NCI-H1417 (cell line): ENCODE measurements at places on chromosomes 12 and 14.
A peak's percentile ranks its signal among the peaks of the same experiment; 100 is the strongest.

DNA sequence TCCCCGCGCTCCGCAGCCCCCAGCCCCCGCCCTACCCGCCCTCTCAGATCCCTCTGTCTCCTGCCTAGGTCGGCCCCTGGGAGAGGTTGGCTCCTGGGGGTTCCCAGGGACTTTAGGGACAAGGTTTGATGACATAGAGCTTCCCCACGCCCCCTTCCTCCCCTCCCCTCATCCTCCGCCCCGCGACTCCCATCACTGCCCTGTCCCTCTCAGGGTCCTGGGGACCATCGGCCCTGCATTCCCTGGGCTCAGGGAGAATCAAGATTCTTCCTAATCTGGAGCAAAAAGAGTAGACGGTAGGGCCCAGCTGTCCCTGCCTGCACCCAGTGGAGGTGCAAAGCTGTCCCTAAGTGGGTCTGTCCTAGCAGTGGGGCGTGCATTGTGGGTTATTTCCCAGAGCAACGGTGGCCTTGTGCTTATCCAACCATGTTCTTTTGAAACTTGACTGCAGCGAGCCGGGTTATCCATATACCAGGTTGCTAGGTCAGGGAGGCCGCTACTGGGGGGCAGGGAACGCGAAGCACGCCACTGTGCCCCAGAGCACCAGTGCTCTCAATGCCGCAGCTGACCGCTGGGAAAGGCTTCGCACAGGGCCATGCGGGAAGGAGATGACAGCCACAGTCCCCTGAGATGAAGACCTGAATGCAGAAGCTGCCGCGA is 124.4 kb upstream of the PRMT8 start:
- no peak for DNase-seq

GRCh38 chr12:96083020-96083719 is 47.8 kb upstream of the LTA4H start:
- DNase-seq, result no peak

- no peak for DNase-seq
Measured at GRCh38 chr12:1530592-1531152, 63.7 kb downstream of the FBXL14 start.

DNA sequence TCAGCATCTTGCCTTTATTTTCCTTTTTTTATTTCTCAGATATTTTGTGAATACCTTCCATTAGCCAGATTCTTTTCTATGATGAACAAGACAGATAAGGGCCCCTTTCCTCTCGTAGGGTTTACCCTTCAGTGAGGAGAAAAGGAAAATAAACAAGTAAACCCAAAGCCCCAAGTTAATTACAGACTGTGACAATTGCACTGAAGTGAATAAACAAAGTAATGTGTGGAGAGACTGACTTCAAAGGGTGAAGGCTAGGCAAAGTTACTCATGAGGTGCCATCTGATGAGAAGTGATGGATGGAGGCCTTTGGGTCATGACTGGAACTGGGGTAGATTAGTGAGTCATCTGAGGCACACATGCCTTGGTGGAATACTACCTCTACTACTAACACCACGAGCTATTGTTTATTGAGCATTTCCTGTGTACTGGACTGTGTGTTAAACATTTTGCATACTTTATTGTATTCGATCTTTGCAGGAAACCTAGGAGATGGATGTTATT is 143.4 kb upstream of the PRICKLE1 start:
- DNase-seq, result no peak

- DNase-seq, result no peak
Measured at GRCh38 chr12:65162609-65163008, 6.8 kb upstream of the LEMD3 start.

- DNase-seq, result no peak
Measured at GRCh38 chr12:62963486-62964041, 28.6 kb upstream of the PPM1H start.

DNA sequence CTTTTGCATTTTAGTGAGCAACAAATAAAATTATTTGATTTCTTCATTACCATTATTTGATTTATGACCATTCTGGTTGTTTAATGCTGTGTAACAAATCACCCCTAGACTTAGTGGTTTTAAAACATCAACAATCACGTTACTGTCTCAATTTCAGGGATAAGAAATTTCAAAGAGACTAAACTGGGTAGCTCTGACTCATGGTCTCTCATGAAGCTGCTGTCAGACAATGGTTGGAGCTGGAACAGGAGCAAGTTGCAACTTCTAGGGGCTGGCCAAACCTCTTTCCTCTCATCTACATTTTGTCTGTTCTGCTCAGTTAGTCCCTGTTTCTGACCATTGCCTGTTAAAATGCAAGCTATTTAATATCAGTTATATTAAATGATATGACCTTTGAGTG is 517.0 kb downstream of the KCNH5 start:
- DNase-seq, result no peak

GRCh38 chr12:12011880-12012260 is 58.9 kb upstream of the BCL2L14 start:
- no peak for DNase-seq

DNA sequence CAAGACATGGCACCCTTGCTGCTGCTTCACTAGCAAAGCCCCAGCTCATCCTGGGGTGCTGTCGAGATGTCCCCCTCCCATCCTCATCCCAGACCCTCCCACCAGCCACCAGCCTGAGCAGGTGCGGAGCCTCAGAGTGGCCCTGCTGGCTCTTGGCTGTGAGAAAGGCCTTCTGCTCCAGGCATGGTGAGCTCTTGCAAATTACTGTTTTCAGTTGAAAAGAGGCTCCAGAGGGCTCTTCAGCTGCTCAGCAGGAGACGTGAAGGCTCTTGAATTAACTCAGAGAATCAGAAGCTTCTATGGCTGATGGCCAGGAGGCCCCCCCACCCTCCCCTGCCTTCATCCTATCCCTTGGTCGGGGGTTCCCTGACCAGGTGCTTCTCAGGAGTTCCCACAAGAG is 44.1 kb downstream of the WSCD2 start:
- DNase-seq, result peak; percentile 29

GRCh38 chr14:21057803-21058675 is at the start of gene RNASE8:
RNASE8 (plus strand) TSS chr14:21057822; CDS start chr14:21057893, 71 bp downstream.
- no peak for DNase-seq

DNA sequence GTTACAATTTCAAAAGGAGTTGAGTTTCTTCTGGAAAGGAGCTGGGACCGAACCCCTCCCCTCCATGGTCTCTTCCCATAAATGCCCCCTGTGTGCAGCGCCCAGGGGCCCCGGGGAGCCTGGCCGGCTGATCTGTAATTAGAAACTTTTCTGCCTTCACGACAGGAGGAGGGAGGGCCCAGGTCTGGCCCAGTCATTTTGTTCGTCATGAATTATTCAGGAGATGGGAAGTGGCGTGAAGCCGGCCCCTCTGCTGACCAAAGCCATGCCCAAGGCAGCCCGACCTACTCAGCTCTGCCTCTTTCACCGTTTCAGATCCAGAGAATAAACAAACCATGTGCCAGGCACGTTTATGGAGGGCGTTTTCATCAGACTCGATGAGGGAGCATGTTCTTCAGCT is 33.3 kb upstream of the MSI1 start:
- DNase-seq, result no peak

- peak; percentile 94 for DNase-seq
Measured at GRCh38 chr12:86233126-86233525, 23.1 kb downstream of the MGAT4C start.

GRCh38 chr14:24794644-24795305 is 160.8 kb upstream of the GZMB start:
- peak; percentile 44 for DNase-seq

GRCh38 chr12:4273652-4274395 is at the start of gene CCND2:
CCND2 (plus strand) TSS chr12:4273762; CDS start chr12:4274041, 279 bp downstream.
- peak; percentile 38 for DNase-seq

GRCh38 chr12:34219046-34219770 is 196.9 kb downstream of the ALG10 start:
- DNase-seq, result no peak

- no peak for DNase-seq
Measured at GRCh38 chr12:50120521-50120920, 8.5 kb downstream of the COX14 start.

- no peak for DNase-seq
Measured at GRCh38 chr12:51000245-51000644, 25.9 kb downstream of the SLC11A2 start.

GRCh38 chr14:54798465-54799124 is 104.0 kb downstream of the GCH1 start:
- no peak for DNase-seq

- no peak for DNase-seq
Measured at GRCh38 chr12:111063295-111064026, 143.1 kb upstream of the MYL2 start.

- DNase-seq, result no peak
Measured at GRCh38 chr12:22480016-22480415, 64.3 kb downstream of the C2CD5 start.

DNA sequence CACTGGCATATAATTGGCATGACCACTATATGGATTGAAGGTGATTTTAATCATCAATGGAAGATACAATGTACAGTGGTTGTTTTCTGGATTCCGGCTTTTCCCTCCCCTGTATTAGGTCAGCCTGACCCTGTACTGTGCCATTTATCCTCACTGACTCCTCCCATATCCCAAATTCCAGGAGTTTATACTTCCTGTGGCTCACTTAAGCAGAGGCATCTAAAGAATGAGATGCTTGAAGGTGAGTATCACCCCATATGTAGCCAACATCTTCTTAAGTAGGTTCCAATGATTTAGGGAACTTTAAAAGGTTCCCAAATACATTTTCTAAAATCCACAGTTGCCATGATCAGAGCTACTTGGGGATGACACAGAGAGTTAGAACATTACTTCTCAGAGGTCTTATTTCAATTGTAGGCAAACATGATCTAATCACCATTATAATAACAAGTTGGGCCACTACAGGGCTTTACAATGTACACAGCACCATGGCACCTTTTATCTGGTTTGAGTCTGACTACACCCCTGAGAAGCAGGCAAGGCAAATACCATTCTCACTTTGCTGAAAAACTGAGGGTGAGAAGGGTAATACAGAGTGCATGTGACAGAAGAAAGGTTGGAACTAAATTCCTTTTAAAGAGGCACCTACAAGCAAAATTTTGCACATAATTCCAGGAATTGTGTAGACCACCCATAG is 212.3 kb upstream of the GARIN6 start:
- DNase-seq, result no peak

DNA sequence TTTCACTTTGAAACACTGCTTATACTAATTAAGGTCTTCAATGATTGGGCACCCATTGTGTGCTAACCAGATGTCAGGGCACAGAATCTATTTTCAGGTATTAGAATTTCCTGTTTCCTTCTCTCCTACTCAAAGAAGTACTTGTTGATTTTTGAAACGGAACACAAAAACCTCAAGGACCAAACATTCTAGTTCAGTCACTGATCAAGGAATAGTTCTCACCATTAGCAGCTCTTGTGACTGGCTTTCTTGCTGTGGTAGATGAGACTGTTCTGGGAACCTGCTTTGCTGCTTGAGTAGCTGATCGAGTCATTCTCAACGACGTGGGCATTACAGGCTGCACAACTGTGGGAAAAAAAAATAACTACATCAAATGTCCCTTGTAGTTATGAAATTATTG is 11.0 kb downstream of the DLGAP5 start:
- no peak for DNase-seq

DNA sequence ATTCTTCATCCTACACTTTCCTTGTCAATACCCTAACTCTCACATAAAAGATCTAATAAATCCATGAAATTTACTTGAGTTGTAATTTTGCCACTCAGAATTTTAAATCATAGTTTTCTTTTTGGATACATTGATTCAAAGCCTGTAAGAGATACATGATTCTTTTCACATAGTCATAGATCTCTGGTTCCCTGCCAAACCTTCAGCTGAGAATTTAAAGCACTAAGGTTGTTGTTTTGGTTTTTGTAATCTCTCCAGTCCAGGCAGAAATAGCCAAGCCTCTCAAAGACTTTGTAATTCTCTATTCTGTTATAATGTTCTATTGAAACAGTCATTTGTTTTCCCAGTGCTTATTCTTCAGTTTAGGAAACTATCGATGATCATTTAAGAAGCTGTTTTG is 273.9 kb downstream of the TRHDE start:
- no peak for DNase-seq

GRCh38 chr14:64823305-64823861 is 56.3 kb downstream of the SPTB start:
- peak; percentile 77 for DNase-seq

DNA sequence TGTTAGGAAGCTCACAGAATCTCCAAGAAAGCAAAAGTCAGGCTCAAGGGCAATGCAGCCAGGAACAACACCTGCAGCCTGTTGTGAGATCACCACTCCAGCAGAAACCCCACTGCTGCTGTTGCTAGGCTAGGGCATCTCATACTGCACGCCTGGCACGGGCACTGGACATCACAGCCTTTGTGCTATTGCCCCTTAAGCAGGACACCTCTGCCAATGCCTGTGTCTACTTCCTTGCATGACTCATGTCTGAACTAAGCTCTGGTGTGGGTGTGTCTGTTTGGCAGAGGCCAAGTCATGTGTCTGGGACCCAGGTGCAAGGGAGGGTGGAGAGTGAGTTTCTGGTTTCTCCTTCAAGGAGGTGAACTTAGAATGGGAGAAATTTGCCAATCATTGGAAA is 10.0 kb upstream of the DDX47 start:
- DNase-seq, result peak; percentile 47

DNA sequence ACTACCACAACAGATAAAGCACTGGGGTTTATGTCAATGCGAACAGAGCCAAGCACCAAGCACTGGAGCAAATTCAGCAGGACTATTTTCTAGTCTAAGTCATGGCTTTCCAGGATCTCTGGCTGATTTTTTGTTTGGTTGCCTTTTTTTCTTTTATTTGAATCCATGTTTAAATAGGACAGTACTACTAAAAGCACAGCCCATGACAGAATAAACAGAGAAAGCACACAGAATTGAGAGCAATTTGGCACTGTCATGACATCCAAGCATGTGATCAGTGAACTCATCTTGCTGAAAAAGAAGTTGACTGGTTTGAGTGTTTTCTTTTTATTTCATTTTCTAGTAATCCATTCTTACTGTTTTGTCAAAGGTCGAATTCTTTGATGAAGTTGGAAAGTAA is 23.1 kb upstream of the RERG start:
- peak; percentile 53 for DNase-seq

DNA sequence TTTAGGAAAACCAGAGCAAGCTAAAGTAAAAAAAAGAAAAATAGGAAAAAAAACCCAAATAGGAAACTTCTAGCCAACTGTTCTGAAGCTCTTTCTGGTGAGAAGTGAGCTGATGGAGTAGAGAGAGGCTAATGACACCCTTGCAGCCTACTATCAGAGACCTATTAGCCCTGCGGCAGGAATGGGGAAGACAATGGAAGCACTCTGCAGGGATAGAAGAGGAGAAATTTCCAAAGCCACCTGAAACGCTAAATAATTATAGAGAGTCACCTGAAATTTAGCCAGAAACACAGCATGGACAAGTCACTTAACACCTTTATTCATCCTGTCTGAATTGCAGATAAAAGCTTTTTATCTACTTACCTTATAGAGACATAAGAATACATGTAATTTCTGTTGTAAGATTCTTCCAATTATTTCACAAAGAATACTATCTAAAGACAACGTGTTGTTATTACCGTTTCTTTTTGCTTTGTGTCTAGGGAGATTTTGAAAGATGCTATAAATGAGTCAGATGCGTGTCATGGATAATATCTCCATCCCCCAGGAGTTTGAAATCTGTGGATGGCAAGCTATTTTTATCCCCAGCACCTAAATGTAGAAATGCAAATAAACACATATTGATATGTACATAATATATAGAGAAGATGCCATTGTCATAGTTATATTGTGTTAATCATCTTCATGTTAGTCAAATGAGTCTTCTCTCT is 138.6 kb downstream of the TPH2 start:
- peak; percentile 99 for DNase-seq

GRCh38 chr12:109052414-109053323 is at the start of gene USP30:
USP30 (plus strand) TSS chr12:109052576; CDS start chr12:109052679, 103 bp downstream.
- peak; percentile 95 for DNase-seq
